ENCODE measurements at places on chromosomes 2 and 18. TPM values are rescaled to one million over a fixed set of nuclear protein-coding genes. Genes with fewer than 3 reads are reported as not detected.

DNA sequence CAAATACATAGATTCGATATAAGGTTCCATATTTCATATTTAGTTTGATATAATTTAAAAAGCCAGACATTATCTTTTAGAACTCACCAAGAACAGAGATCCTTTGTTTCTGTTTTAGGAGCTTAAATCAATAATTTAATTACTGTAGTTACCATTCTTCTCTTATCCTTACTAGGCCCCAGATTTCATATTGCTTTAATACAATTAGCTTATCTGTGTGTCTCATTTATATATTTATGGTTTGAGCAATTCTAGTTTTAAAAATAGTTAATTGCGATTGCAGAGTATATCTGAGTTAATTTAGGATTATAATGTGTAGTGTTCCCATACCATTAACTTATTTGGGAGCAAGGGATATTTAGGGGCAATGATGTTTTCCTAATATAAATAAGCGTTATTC, 558.8 kb upstream of the ZNF804A start:
- no peaks in the 10 kb centered on the region for H3K36me3 ChIP-seq
- H3K4me1 ChIP-seq = no peaks in the 10 kb centered on the region
- DNase-seq = no peak
- no peak overlapping the region for H3K27ac ChIP-seq
- no peaks in the 10 kb centered on the region for H3K27me3 ChIP-seq
- H3K4me3 ChIP-seq = no peak overlapping the region

UGT1A8 gene
- total RNA-seq = not detected

TDRD15 gene
- not detected for total RNA-seq

DNA sequence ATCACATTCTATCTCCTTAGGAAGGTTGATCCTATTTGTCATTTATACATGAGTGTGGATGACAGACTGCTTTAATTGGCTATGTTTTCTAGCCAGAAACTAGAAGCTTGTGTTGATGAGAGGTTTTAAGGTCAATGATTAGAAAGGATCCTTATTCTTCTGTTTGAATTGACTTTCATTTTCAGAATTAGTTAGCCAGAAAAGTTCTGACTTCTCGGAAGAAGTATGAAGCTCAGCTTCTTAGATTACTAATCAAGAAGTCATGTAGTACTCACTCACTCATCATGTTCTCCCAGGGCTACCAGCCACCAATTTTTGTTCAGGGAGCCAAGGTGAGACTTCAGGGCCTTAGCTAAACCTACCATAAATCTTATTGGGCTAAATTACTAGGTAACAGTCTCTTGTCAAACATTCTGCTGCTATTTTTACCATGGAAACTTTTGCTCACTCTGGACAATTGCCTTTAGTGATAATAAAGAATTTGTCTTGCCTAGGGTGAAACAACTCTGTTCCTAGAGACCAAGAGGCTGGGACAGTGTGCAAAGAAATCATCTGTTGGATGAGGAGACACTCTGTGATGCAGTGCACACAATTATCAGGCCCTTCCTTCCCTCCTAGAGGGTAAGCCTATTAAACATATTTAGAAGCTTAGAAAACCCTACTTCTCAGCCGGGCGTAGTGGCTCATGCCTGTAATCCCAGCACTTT, 111.6 kb upstream of the DNMT3A start:
- no peaks in the 10 kb centered on the region for H3K36me3 ChIP-seq
- no peaks in the 10 kb centered on the region for H3K27me3 ChIP-seq
- no peak for DNase-seq
- H3K27ac ChIP-seq = no peak overlapping the region
- no peaks in the 10 kb centered on the region for H3K4me1 ChIP-seq

DNA sequence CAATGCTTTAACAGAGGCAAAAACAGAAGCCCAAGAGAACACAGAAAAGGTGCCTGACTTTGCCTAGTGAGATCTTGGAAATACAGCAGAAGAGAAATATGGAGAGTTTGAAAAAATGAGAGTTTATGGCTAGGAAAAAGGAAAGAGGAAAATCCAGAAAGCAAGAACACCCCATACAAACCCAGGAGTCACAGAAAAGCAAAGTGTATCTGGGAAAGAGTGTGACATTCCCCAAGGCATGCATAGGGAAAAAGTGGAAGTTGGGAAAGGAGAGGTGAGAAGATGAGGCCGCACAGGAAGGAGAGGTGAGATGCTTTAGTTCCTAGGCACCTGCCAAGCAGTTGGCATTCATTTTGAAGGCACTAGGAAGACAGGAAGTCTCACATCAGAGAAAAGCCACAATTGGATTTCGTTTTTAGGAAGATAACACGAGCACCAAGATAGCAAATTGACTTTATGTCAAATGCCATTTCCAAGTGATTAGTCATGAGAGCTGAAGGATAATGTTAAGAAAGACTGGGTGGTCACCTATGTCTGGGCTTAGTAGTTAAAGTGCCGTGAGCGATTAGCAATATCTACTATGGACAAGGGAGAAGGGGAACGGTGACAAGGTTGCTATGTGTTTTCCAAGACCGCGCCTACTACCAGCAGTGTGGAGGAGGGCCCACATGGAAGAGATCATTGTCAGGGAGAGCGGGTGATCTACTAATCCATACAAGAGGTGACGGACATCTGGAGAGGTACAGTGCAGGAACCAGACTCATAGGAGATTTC, 224.1 kb upstream of the PARD3B start:
- no peaks in the 10 kb centered on the region for H3K27me3 ChIP-seq
- no peak overlapping the region for H3K27ac ChIP-seq
- no peak overlapping the region for H3K4me3 ChIP-seq
- no peaks in the 10 kb centered on the region for H3K4me1 ChIP-seq
- no peak for DNase-seq
- no peaks in the 10 kb centered on the region for H3K36me3 ChIP-seq

DNA sequence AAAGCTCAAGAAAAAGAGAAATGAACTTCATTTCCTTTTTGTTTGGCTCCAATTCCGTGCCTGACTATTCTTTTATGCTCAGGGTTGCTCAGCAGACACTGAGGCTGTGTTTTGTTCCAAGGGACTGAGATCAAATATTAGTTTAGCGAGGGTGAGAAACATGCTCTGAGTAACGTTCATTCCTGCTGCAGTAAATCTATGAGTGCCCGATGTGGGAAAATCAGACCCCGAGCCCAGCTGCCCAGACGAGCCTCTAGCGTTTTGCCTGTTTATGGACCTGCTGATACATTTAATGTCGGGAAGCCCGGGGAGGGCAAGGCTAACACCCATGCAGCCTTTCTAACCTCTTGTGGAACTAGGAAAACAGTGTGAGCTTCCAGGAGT, 119.2 kb downstream of the VAPA start:
- H3K36me3 ChIP-seq = no peaks in the 10 kb centered on the region
- no peak overlapping the region for H3K4me3 ChIP-seq
- peak overlapping the region; percentile 39 for H3K27ac ChIP-seq
- H3K4me1 ChIP-seq = peaks cover 10% of the 10 kb centered on the region
- no peak for DNase-seq

GRCh38 chr2:220192994-220193753, 565.7 kb downstream of the SLC4A3 start:
- no peaks in the 10 kb centered on the region for H3K36me3 ChIP-seq
- no peak overlapping the region for H3K4me3 ChIP-seq
- no peaks in the 10 kb centered on the region for H3K27me3 ChIP-seq
- H3K27ac ChIP-seq = no peak overlapping the region
- no peak for DNase-seq
- H3K4me1 ChIP-seq = no peaks in the 10 kb centered on the region

DNA sequence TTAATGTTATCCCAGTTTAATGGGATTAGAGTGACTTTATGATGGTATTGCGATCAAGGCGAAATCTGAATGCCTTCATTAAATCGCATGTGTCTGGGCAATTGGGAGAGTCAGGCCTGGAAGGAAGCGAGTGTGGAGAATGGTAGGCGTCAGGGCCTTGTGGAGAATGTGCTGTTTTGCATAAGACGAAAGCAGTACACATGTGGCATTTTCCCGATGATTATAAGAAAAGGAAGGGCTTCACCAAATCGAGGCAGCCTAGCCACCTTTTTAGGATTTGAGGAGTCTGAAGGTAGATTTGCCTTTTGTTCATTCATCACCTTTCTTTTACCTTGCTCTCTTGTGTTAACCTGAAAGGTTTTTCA, 1.0 kb downstream of the ZNF532 start:
- peaks cover 46% of the 10 kb centered on the region for H3K4me1 ChIP-seq
- DNase-seq = no peak
- peak overlapping the region; percentile 96 for H3K27ac ChIP-seq
- no peak overlapping the region for H3K4me3 ChIP-seq
- no peaks in the 10 kb centered on the region for H3K27me3 ChIP-seq

DNA sequence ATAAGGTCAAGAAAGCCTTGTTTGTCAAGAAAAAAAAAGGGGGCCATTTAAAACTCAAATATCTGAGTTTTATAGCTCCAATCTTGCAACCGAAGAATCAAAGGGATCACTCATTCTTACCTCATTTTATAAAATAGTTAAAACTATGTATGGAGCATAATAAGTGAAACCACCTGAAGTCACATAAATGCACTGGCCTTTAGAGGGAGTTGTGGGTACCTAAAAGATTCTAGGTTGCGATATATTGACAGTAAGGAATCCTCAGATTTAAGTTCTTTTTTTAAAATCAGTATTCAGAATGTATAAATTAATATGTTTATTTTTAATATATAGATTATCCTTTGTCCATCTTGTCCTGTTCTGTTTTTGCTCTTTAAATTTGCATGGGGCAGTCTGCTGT, 3.4 kb downstream of the ARHGAP28 start:
- no peak overlapping the region for H3K4me3 ChIP-seq
- H3K27me3 ChIP-seq = no peaks in the 10 kb centered on the region
- no peaks in the 10 kb centered on the region for H3K4me1 ChIP-seq
- H3K36me3 ChIP-seq = no peaks in the 10 kb centered on the region
- H3K27ac ChIP-seq = peak overlapping the region; percentile 85
- no peak for DNase-seq

- no peaks in the 10 kb centered on the region for H3K27me3 ChIP-seq
- no peak for DNase-seq
- H3K27ac ChIP-seq = no peak overlapping the region
- H3K4me3 ChIP-seq = no peak overlapping the region
These were observed 1178.2 kb upstream of the NRXN1 start for GRCh38 chr2:52210161-52210560.

DNA sequence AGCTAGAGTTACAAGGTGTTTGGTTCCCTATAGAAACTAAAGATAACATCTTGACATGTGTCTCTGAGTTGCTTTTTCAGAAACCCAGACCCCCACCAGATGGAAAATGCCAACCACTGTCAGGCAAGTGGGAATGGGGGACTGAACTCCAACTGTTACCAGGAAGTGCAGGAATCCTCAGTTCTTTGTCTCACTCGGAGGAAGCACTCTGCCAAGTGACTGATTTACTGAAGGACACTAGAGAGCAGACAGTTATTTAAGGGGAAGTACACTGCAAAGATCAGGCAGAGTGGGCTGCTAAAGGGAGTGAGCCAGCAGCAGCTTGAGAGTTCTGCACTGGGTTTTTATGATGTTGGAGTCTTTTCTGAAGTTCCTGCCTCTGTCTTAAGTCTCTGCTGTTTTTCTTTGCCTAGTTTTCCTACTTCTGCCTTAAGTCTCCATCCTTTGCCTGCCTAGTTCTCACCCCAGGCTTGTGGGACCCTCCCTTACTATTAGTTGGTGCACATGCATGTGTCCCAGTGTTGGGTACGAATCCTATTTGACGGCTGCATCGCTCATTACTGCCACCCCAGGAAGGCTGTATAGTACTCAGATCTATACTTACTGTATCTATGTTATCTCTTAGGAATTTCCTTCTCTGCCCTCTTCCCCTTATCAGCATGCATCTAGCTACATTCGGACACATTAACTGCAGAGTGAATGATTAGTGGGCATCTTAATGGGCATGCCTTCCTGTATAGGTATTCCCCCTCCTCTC, 97.1 kb downstream of the TEX51 start:
- no peak overlapping the region for H3K4me3 ChIP-seq
- no peak overlapping the region for H3K27ac ChIP-seq
- H3K36me3 ChIP-seq = no peaks in the 10 kb centered on the region
- DNase-seq = no peak
- no peaks in the 10 kb centered on the region for H3K27me3 ChIP-seq
- no peaks in the 10 kb centered on the region for H3K4me1 ChIP-seq

DNA sequence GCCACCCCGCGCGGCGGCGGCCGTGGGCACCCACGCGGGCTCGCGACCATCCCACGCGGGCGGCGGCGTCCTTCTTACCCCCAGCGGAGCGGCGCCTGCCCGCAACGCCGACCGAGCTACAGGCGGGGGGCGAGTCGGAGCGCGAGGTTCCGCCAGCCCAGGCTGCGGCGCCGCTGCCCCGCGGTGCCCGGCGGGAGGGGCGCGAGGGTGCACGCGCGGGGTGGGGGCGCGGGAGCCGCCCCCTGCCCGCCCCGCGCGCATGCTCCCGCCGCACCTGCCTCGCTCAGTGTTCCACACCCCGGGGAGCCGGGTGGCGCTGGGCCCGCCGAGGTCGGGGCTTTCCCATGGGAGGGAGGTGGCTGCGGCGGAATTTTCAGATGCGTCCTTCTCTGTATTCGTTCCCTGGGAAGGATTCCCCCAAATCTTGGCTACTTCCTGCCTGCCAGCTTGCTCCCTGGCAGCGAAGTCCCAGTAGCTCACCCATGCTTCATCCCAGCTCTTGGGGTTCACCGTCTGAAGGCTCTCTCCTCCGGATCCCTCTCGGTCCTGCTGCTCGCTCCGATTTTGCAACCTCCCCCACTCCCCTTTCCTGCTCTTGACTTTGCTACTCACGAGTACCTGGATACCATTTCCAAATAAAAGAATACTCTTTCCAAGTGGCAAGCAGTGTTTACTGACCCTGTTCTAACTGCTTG, at the start of gene L3MBTL4:
L3MBTL4 (minus strand) TSS at position 189 of the 695 bp plus-strand sequence. CDS start 103,286 bp downstream, outside the sequence.
- peak; percentile 44 for DNase-seq
- H3K27ac ChIP-seq = peak within 1 kb of the TSS; percentile 70
- H3K36me3 ChIP-seq = no peaks in the 10 kb centered on the region
- H3K4me3 ChIP-seq = peak within 1 kb of the TSS; percentile 70
- no peaks in the 10 kb centered on the region for H3K27me3 ChIP-seq
- peaks cover 20% of the 10 kb centered on the region for H3K4me1 ChIP-seq

- no peak for DNase-seq
- peaks cover 3% of the 10 kb centered on the region for H3K4me1 ChIP-seq
- no peak overlapping the region for H3K4me3 ChIP-seq
- no peak overlapping the region for H3K27ac ChIP-seq
- no peaks in the 10 kb centered on the region for H3K27me3 ChIP-seq
These were observed 295.0 kb downstream of the CDCA7 start for GRCh38 chr2:173649527-173650219.

GRCh38 chr2:45932278-45932975, 281.0 kb downstream of the PRKCE start:
- no peak overlapping the region for H3K27ac ChIP-seq
- H3K27me3 ChIP-seq = no peaks in the 10 kb centered on the region
- H3K36me3 ChIP-seq = no peaks in the 10 kb centered on the region

- no peak for DNase-seq
- no peaks in the 10 kb centered on the region for H3K36me3 ChIP-seq
- no peaks in the 10 kb centered on the region for H3K27me3 ChIP-seq
- H3K4me1 ChIP-seq = no peaks in the 10 kb centered on the region
- H3K27ac ChIP-seq = no peak overlapping the region
These were observed 118.6 kb upstream of the LRATD1 start for GRCh38 chr2:14513903-14514302.

All from left lung (tissue), 14 donors.